Activated T-helper 1 cell treated with anti-CD3 and anti-CD28 coated beads, Interleukin-2, amount 50 U/mL, for 16 hours (primary cell): ENCODE measurements at places on chromosomes 11 and 22.

- no peak for DNase-seq
Observed at GRCh38 chr11:101434026-101434643, 149.7 kb downstream of the TRPC6 start.

- no peak for DNase-seq
Observed at GRCh38 chr11:134475951-134476350, 63.9 kb upstream of the B3GAT1 start.

GRCh38 chr11:128226106-128226716, 361.1 kb downstream of the ETS1 start:
- DNase-seq, result no peak

GRCh38 chr22:31090217-31091085, 9.3 kb downstream of the SMTN start:
- no peak for DNase-seq

- no peak for DNase-seq
Observed at GRCh38 chr22:41561335-41561734, 525 bp downstream of the CSDC2 start.

DNA sequence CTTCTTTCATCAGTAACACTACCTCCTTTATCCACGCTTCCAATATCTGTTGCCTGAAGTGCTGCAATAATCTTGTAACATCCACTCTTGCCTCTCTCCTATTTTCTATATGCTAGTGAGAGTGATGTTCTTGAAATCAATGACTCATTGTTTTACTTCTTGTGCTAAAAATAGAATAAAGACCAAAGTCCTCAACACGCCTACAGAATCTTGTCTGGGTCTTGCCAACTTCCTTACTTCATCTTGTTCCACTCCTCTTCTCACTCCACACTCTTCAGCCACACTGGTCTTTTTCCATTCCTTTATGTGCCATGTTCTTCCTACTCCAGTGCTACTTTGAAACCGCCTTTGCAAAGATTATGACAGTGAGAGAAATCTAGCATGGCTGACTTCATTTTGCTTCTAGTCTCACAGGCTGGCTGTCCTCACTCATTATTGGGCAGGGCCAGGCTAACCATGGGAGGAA, 136.4 kb downstream of the CCDC81 start:
- DNase-seq, result no peak

DNA sequence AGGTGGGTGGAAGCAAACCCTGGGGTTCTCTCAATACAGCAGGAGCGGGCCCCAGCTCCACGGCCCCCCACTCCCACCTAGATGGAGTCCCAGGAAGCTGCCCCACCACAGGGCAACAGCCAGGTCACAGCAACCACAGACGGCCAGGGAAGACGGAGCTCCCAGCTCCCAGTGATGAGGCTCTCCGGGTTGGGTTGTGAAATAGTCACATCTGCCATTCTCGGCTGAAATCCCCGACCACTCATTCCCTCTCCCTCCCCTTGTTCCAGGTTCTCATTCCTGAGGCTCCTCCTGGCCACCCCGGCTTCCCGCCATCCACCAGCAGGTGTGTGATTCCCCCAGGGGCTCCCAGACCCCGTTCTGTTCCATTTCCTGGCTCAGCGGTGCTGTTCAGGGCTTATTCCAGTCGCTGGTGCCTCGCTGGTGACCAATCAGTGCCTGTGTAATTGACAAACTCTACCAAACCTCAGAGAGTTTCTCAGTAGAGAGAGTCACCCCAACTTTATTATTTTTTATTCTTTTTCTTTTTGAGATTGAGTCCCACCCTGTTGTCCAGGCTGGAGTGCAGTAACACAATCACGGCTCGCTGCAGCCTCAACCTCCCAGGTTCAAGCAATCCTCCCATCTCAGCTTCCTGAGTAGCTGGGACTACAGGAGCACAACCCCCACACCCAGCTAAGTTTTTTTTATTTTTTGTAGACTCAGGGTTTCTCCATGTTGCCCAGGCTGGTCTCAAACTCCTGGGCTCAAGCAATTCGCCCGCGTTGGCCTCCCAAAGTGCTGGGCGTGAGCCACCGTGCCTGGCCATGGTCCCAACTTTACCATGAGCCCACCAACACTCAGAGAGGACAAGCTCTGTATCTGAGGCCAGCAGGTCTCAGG, 63.2 kb downstream of the SHANK2 start:
- no peak for DNase-seq

- DNase-seq, result no peak
Observed at GRCh38 chr11:6635082-6635932, 16.1 kb upstream of the TPP1 start.

- DNase-seq, result no peak
Observed at GRCh38 chr11:117860139-117860538, 16.3 kb downstream of the FXYD6 start.

GRCh38 chr11:65911682-65912568, 6.9 kb downstream of the C11orf68 start:
- DNase-seq, result no peak

GRCh38 chr11:45413156-45413858, 127.2 kb upstream of the SYT13 start:
- no peak for DNase-seq

GRCh38 chr11:97943493-97943892, 1077.3 kb upstream of the CNTN5 start:
- no peak for DNase-seq

DNA sequence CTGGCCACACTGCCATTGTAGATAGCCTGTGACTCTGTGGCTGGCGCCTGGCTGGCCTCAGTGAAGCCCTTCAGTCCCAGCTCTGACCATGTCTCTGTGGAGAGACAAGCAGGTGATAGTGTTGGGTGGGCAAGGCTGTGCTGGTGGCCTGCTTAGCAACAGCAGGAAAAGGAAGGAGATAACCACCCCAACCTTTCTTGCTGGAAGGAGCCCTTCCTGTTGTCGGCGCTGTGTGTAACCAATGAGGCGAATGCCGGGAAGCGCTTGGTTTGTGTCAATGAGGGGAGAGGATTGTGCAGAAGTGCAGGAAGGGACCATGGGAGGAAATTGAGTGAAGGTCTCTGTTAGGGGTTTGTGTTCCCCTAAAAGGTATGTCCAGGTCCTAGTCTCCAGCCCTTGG, 27.3 kb downstream of the PARVB start:
- DNase-seq, result no peak

DNA sequence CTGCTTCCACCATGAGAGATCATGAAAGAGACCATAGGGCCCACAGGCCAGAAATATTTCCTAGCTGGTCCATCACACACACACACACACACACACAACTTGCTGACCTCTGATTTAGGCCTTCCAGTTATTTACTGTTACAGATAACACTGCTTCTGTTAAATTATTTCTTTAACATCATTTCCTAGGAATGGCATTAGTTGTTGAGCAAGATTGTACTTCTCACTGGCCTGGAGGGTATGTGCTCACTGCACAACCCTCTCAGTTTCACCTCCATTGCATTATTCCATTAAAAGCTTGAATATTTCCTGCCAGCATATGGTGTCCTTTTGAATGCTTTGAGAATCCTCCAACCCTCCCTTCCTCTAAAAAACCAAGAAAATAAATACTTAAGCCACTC, 104.4 kb downstream of the MICAL2 start:
- no peak for DNase-seq

GRCh38 chr11:41256041-41256440, 203.4 kb downstream of the LRRC4C start:
- DNase-seq, result no peak

- no peak for DNase-seq
Observed at GRCh38 chr11:33899400-33900037, 7.6 kb upstream of the LMO2 start.

GRCh38 chr11:112506852-112507251, 246.2 kb upstream of the PLET1 start:
- DNase-seq, result no peak

- DNase-seq, result no peak
Observed at GRCh38 chr11:15937601-15938120, 418.7 kb downstream of the SOX6 start.

DNA sequence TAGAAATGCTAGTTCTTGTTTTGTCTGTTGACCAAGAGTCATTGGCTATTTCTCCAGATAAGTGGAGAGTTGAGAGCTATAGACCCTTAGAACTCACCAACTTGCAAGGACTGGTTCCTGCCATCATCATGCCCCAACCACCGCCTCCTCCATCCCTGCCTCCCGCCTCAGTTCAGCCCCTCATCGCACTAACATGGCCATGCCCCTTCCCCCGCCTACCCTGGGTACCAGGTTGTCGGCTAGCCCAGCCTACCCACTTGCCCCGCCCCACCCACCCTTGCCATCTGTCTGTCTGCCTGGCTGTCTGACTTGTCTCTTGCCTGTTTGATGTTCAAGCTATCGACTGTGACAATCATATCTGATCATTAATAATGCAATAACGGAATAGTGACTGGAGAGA, 154.1 kb downstream of the TRIM29 start:
- no peak for DNase-seq

- no peak for DNase-seq
Observed at GRCh38 chr11:115153731-115154354, 350.4 kb downstream of the CADM1 start.

GRCh38 chr11:65560555-65561418, 2.6 kb upstream of the LTBP3 start:
- no peak for DNase-seq

DNA sequence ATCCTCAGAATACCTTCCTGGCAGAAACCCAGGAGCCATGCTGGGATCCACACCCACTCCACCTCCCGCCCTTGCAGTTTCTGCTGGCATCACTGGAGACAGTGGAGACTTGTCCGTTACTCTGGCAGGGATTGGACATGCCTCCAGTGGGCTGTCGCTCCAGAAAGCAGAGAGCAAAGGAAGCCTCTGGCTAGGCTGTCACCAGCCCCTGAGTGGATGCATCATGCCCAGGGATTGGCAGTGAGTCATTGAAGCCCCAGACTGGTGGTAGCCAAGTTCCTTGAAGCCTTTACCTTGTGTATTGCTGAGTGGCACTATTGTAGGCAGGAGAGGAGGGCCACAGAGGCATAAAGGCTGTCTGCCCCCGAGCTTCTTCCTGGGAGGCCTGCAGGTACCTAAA, 34.8 kb upstream of the E2F8 start:
- DNase-seq, result no peak

- DNase-seq, result no peak
Observed at GRCh38 chr11:19980957-19981669, 179.2 kb downstream of the DBX1 start.

GRCh38 chr22:48588878-48589450, 1238.7 kb downstream of the BRD1 start:
- no peak for DNase-seq

GRCh38 chr22:36359470-36359996, 28.2 kb downstream of the MYH9 start:
- DNase-seq, result no peak

- DNase-seq, result no peak
Observed at GRCh38 chr11:96197103-96197502, 145.9 kb downstream of the MAML2 start.

DNA sequence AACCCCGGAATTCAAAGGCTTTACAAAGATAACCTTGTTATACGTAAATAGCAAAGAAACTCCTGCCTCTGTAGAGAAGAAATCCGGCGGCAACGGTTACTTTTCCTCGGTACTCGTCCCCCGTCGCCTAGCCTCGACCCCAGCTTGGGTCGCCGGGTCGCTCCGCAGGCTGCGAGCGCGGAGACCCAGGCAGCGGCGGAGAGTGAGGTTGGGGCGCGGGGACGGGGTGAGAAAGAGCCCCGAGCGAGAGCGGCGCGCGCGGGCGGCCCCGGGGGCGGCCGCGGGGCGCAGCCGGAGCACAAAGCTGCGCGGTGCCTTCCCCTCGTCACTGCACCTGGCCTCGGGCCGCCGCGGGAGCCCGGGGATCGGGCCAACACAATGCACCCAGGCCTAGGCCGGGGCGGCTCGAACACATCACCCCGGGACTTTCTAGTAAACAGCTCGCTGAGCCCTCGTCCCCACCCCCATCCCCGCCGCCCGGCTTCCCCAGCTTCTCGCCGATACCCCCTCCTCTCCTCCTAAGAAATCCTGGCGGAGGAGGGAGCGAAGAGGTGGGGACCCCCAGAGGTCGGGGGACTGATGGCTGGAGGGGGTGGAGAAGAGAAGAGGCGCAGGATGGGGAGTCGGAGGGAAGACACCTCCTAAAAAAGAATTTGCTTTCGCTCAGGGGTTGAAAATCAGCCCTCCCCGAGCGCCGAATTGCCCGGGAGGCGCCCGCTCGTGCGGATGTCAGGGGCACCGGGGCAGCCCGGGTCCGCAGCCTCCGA, 845 bp downstream of the MPPED2 start:
- DNase-seq, result no peak

GRCh38 chr11:122334546-122335339, 218.7 kb upstream of the BLID start:
- no peak for DNase-seq
